ENCODE measurements at places on chromosomes 7 and 10.
A peak's percentile ranks its signal among the peaks of the same experiment; 100 is the strongest.

DNA sequence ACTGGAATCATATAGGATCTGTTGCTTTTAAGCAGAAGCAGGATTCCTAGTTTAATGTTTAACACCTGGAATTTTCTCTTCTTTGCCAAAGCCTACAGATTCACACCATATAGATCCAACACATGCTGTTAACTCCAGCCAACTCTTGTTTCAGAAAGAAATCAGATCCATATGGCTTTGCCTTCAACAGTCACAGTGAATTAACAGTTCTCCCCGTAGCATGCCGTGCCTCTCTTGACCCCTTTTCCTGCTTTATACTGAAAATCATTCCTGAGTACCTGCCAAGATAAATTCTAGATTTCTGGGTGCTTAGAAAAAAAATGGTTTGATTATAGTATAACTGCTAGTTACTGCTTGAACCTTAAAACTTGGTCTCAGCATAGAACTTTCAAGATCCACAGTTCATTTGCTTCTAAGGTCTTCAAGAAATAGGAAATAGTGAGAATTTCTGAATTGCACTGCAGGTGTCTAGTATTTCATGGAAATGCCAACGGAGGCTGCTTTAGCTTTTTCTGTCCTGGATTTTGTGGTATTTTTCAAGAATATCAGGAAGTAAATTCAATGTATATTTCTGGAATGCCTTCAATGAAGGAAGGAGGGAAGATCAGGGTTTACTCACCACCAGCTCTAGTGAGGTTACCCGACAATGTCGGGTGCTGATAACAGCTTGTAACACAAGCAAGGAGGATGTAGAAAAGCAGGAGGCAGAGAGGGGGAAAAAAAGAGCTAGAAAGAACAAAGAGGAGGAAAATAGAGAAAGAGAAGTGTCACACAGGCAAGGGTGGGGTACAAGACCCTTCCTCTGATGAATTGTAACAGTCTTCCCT lies 6.6 kb downstream of the AASS start:
- DNase-seq = no peak

DNA sequence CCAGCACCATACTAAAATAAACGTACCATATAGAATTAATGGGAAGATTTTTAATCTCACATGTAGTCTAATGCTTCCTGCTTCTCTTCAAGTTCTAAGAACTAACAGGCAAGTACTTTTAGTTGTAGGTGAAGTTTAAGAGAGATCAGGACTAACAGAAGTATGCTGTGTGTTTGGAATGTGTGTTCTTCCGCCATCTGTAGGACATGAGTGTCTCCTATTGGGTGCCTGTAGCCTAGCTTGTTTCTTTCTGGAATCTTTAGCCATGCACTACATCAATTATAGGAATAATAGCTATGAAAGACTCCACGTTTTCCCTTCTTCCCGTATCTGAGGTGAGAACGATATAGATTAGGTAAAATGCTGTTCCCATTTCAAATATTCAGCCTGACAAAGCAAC lies 140.2 kb upstream of the AHR start:
- no peak for DNase-seq

DNA sequence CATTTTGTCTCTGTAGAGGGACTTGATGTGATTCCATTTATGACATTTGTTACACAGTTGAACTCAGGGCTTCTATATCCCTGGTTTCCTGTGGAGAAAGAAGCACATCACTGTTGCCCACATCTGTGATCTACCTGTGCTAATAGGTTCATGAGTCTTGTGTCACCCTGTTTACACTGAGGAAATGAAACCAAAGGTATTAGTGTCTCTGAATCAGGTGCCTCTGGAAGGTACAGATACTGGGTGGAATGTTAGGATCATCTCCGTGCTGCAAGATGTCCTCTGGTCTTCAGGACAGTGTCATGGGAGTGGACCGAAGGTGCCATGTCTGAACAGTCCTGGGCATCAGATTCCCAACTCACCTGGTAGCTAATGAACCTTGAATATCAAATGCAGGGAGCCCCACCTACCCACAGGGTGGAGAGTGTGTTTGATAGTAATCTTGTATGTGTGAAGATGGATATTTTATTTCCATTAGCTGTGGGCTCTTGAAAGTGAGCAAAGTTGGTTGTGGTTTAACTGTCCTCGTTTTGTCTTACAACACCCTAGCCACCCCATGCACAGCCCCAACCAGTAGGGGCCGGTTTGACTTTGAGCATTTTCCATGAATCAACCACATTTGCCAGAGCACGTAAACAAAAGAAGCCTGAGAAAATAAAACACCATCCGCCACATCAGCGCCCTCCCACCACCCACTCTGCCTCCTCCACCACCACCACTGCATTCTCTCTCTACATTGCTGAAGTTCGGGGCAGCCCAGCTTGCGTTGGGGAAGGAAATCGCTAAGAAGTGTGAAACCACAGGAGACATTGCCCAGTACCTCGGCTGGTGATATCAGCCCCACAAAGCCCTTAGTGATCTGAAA lies 40.7 kb downstream of the TARP start:
- DNase-seq = peak; percentile 4

- DNase-seq = no peak
Observed at GRCh38 chr10:51121861-51122260, 47.6 kb downstream of the PRKG1 start.

DNA sequence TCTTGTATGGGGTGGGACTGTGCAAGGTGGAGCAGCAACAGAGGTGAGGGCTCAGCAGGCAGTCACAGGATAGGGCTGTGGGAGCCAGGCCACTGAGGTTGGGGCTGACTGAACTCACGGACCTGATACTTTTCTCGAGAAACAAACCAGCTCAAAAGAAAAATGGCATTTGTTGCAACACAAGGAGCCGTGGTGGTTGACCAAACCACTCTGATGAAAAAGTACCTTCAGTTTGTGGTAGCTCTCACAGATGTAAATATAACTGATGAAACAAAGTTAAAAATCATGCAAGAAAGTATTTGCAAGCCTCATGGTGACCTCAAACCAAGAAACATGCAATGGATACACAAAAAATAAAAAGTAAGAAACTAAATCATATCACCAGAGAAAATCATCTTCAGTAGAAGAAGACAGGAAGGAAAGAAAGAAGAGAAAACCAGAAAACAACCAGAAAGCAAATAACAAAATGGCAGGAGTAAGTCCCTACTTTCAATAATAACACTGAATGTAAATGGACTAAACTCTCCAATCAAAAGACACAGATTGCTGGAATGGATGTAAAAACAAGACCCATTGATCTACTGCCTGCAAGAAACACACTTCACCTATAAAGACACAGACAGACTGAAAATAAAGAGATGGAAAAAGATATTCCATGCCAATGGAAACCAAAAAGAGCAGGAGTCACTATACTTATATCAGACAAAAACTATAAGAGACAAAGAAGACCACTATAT lies 48.9 kb upstream of the DUSP5 start:
- no peak for DNase-seq

GRCh38 chr10:15459218-15459617 lies 88.1 kb upstream of the FAM171A1 start:
- DNase-seq = no peak

DNA sequence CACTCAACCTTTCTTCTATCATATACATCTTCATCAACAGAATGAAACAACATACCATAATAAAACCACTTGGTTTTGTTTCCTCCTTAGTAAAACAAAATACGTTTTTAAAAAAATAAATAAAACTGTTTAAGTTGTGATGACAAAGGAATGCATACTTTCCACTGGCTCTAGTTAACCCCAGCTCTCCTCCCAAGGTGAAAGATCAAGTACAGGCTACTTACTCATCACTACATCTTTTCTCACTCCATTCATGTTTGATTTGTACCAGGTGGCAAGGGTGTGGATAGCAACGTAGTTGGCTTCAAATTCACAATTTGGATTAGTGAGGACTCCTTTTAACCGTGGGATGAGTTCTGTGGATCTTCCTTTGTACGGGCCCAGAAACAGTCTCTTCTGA lies 14.7 kb downstream of the OGA start:
- no peak for DNase-seq

GRCh38 chr7:144020340-144020739 lies 20.2 kb downstream of the OR6B1 start:
- DNase-seq = no peak

DNA sequence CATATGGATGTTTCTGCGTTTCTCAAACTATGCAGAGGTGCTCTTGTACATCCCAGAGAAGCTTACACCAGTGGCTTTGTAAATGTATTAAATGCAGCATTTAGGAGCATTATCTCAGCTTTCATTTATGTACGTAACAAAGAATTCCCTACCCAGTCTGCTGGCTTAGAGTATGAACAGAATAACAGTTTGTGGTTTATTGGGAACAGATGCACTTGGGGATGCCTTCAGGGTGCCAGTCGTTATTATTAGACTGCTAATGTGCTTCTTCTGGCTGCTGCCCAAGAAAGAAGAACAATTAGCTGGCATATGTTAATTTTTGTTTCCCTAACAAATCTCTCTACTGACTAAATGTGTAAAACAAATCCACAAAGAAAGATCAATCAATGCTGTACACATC lies 241.9 kb downstream of the FOXP2 start:
- no peak for DNase-seq

Data from activated naive CD4-positive, alpha-beta T cell (primary cell).